ENCODE measurements at places on chromosomes 7 and 10.

DNA sequence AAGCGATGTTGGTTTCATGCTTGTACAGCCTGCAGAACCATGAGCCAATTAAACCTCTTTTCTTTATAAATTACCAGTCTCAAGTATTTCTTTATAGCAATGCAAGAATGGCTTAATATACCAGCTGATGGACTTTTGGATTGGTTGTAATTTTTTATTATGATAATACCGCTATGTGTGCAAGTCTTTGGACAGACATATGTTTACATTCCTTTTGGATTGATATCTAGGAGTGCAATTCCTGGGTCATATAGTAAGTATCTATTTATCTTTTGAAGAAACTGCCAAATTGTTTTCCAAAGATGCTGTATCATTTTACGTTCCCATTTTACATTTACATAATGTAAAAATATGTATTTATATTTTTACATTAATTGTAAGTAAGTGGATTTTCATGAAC is 81.2 kb upstream of the PIP4K2A start:
- no peak overlapping the region for H3K4me3 ChIP-seq
- no peak for DNase-seq
- H3K4me1 ChIP-seq, result no peaks in the 10 kb centered on the region
- H3K36me3 ChIP-seq, result no peaks in the 10 kb centered on the region

DNA sequence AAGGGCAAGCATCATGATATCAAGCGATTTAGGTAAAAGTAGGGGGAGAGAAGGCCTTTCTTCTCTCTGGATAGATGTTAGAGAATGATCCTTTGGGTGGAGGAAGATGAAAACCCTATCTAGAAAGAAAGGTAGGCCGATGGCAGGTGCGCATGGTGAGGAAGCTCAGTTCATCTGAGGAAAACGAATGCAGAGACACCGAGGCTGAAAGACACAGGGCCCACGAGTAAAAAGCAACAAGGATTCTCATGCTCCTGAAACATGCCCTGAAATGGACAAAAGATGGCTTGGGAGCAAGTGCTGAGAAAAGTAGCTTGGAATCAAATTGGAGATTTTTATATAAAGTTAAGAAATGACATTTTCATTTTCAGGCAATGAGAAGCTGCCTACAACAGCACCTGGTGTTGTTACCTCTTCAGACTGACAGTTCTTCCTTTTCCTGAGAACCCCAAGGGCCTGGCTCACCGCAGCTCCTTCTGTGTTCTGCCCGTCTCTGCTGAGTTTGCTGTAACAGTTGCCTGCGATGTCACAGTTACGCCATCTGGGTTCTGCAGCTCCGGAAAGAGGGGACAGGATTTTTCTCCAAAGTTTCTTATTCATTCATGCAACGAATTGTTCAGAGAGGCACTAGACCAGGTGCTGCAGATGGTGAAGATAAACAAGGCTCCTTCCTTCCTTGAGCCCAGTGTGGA is 402.0 kb upstream of the KLF6 start:
- H3K27me3 ChIP-seq, result no peaks in the 10 kb centered on the region
- H3K4me3 ChIP-seq, result no peak overlapping the region
- H3K36me3 ChIP-seq, result no peaks in the 10 kb centered on the region
- H3K27ac ChIP-seq, result no peak overlapping the region
- H3K4me1 ChIP-seq, result no peaks in the 10 kb centered on the region
- DNase-seq, result no peak

GRCh38 chr10:114352653-114353298 is 51.5 kb downstream of the AFAP1L2 start:
- no peaks in the 10 kb centered on the region for H3K36me3 ChIP-seq
- no peaks in the 10 kb centered on the region for H3K27me3 ChIP-seq
- H3K4me1 ChIP-seq, result no peaks in the 10 kb centered on the region
- no peak overlapping the region for H3K27ac ChIP-seq
- no peak for DNase-seq

DNA sequence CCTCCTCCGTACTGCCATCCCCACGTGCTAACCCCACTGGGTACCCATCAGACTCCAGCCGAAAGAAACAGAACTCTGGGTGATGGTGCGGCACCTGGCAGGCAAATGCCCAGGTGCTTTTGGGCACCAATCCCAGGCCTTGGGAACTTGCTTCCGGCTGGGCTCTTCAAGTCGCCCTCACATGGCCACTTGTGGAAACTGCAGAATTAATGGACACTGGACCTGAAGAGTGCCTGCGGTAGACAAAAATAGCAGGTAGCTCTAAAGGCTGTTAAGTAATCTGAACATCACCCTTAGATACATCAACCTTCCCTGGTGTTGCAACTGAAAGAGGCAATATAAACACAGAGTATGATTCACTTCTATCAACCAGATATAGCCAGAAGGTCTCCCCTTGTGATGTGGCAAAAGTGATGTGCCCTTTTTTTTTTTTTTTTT is 644.4 kb downstream of the GRM8 start:
- H3K4me3 ChIP-seq, result no peak overlapping the region
- H3K27me3 ChIP-seq, result no peaks in the 10 kb centered on the region
- DNase-seq, result peak; percentile 44
- H3K36me3 ChIP-seq, result no peaks in the 10 kb centered on the region
- no peaks in the 10 kb centered on the region for H3K4me1 ChIP-seq

- no peaks in the 10 kb centered on the region for H3K27me3 ChIP-seq
- H3K4me3 ChIP-seq, result no peak overlapping the region
- no peak for DNase-seq
- no peaks in the 10 kb centered on the region for H3K36me3 ChIP-seq
- H3K27ac ChIP-seq, result no peak overlapping the region
- H3K4me1 ChIP-seq, result no peaks in the 10 kb centered on the region
Observed at GRCh38 chr7:136030867-136031318, 53.7 kb upstream of the MTPN start.

DNA sequence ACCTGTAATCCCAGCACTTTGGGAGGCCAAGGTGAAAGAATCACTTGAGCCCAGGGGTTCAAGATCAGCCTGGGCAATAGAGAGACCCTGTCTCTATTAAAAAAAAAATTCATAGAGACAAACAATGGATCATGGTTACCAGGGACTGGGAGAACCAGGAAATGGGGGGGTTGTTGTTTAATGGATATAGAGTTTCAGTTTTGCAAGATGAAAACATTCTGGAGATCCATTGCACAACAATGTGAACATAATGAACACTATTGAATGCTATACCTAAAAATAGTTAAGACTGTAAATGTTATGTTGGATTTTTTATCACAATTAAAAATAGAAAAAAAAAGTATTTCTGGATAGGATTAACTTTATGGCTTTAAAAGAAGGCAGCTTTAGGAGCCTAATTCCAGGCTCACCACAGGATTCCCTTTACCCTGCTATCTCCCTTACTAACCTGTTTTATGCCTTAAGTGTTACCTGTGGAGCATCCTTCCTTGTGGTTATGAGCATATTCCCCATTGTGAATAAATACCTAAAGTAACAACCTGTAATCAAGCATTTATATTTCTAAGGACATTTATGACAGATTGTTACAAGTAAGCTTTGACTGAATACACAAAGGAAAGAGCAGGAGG is 45.1 kb upstream of the SGCE start:
- no peak for DNase-seq
- peak overlapping the region; percentile 98 for H3K27ac ChIP-seq
- H3K4me1 ChIP-seq, result peaks cover 13% of the 10 kb centered on the region
- H3K4me3 ChIP-seq, result no peak overlapping the region
- no peaks in the 10 kb centered on the region for H3K27me3 ChIP-seq

- peaks cover 9% of the 10 kb centered on the region for H3K4me1 ChIP-seq
- H3K36me3 ChIP-seq, result no peaks in the 10 kb centered on the region
- no peak overlapping the region for H3K4me3 ChIP-seq
- no peaks in the 10 kb centered on the region for H3K27me3 ChIP-seq
- H3K27ac ChIP-seq, result no peak overlapping the region
- no peak for DNase-seq
Observed at GRCh38 chr10:77105761-77106221, 531.8 kb downstream of the KCNMA1 start.

DNA sequence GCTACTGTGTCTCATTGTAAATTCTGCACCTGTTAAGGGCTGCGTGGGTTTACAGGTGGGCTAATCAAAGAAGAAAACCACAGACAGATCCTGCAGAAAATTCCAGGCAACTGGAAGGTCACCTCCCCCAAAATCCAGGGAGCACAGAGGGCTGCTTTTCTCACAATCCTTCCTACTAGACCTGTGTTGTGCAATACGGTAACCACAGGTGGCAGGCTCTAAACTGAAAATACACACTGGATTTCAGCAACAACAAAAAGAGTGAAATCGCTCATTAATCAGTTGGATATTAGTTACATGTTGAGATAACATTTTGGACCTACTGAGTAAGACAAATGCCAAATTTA is 83.2 kb downstream of the SLC16A9 start:
- DNase-seq, result no peak
- H3K4me3 ChIP-seq, result no peak overlapping the region
- H3K36me3 ChIP-seq, result no peaks in the 10 kb centered on the region
- H3K27ac ChIP-seq, result no peak overlapping the region
- no peaks in the 10 kb centered on the region for H3K4me1 ChIP-seq
- peaks cover 1% of the 10 kb centered on the region for H3K27me3 ChIP-seq

- H3K27ac ChIP-seq, result no peak overlapping the region
- peak; percentile 16 for DNase-seq
- no peak overlapping the region for H3K4me3 ChIP-seq
- H3K27me3 ChIP-seq, result no peaks in the 10 kb centered on the region
Observed at GRCh38 chr7:120337308-120337907, 64.4 kb downstream of the KCND2 start.

DNA sequence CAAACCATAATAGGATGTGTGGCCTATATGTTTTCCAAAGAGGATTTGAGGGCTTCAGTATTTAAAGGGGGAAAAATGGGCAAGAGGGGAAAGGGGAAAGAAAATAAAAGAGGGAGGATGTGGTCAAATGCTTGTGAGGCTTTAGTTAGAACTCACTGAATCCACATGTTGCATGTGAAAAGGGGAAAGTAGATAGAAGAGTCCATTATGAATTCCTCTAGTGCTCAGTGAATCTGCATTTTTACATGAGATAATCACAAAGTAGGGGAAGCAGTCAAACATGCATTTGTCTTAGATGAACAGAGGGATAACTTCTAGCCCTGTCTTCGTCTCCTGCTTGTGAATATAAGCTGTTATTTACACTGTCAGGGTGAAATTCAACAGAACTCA is 24.6 kb upstream of the AKAP9 start:
- H3K36me3 ChIP-seq, result no peaks in the 10 kb centered on the region
- H3K27me3 ChIP-seq, result no peaks in the 10 kb centered on the region
- no peak overlapping the region for H3K4me3 ChIP-seq
- no peaks in the 10 kb centered on the region for H3K4me1 ChIP-seq

- H3K27ac ChIP-seq, result no peak overlapping the region
- DNase-seq, result no peak
- no peaks in the 10 kb centered on the region for H3K27me3 ChIP-seq
- H3K36me3 ChIP-seq, result no peaks in the 10 kb centered on the region
Observed at GRCh38 chr7:27890205-27890849, 150.4 kb downstream of the TAX1BP1 start.

DNA sequence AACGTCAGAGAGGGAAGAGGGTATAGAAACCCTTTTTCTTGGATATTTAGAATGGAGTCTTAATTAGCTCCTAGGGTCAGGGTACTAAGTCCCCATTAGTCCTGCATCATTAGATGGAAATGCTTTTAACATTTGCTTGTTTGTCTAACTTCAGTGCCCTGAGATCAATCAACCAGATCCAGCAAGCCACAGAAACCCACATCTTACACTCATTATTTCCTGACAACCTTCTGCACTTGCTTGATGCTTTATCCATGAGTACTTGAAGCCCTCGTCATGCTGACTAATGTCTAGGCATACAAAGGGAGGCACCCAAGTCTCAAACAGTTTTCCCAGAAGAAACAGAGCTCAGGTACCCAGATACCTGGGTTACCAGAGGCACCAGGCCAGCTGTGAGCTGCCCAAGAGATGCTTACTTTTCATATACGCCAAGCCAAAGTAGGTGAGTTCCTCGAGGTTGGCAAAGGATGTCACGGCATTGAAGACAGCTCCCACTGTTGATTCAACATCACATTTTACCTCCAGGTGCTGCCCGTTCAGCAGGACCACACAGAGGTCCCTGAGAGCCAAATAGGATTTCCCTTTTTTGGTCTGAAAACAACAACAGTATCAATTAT is 42.7 kb downstream of the FRMPD2 start:
- peaks cover 5% of the 10 kb centered on the region for H3K27me3 ChIP-seq
- H3K27ac ChIP-seq, result no peak overlapping the region
- H3K36me3 ChIP-seq, result no peaks in the 10 kb centered on the region
- peaks cover 6% of the 10 kb centered on the region for H3K4me1 ChIP-seq
- no peak for DNase-seq
- no peak overlapping the region for H3K4me3 ChIP-seq

GRCh38 chr7:100888988-100889750 is at the start of gene UFSP1:
UFSP1 (minus strand) TSS chr7:100889715; CDS start chr7:100889271, 444 bp downstream.
- peak within 1 kb of the TSS; percentile 93 for H3K27ac ChIP-seq
- H3K27me3 ChIP-seq, result peaks cover 24% of the 10 kb centered on the region
- H3K4me3 ChIP-seq, result peak within 1 kb of the TSS; percentile 86
- DNase-seq, result peak; percentile 58
- peaks cover 43% of the 10 kb centered on the region for H3K36me3 ChIP-seq

DNA sequence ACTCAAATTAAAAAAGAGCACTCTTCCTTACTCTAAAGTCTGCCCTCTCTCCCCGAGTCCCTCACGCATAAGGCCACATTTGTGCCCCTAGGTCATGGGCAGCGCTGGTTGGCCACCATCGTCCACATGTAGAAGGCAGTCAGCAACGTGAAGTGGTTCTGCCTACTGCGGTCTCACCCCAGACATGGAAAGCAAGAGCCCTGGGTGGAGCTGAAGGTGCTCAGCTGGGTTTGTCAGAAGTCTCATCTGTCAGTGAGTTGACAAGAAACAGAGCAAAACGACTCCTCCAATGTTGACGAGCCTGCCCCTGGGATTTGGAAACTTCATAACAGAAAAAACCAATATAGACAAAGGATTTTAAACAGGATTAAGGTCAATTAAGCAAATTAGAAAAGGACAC is 192.3 kb upstream of the PRSS58 start:
- H3K4me3 ChIP-seq, result no peak overlapping the region
- peaks cover 12% of the 10 kb centered on the region for H3K4me1 ChIP-seq
- no peaks in the 10 kb centered on the region for H3K27me3 ChIP-seq
- no peaks in the 10 kb centered on the region for H3K36me3 ChIP-seq
- no peak overlapping the region for H3K27ac ChIP-seq

GRCh38 chr7:105209870-105210269 is 178.9 kb downstream of the SRPK2 start:
- H3K4me1 ChIP-seq, result peaks cover 13% of the 10 kb centered on the region
- DNase-seq, result no peak
- H3K4me3 ChIP-seq, result no peak overlapping the region
- H3K36me3 ChIP-seq, result peaks cover 4% of the 10 kb centered on the region
- no peak overlapping the region for H3K27ac ChIP-seq

DNA sequence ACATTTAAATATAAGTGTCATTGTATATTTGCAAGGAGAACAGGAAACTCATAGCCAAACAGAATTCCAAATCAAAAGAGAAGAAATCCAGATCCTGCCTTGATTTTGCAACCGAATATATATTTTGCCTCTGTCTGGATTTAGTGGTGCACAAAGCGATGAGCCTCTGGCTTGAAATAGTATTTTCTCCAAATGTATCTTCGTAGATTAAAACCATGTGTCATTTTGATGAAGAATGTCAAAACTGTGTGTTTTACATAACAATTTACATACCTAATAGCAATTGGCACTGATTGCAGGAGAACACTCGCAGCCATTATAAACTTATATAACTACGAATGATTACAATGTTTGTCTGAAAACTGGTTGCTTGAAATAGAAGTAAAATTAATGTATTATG is 156.4 kb downstream of the ARID5B start:
- DNase-seq, result no peak
- no peaks in the 10 kb centered on the region for H3K36me3 ChIP-seq
- H3K27ac ChIP-seq, result no peak overlapping the region
- no peaks in the 10 kb centered on the region for H3K4me1 ChIP-seq

GRCh38 chr10:103295374-103296015 is 18.6 kb downstream of the INA start:
- H3K27ac ChIP-seq, result no peak overlapping the region
- no peaks in the 10 kb centered on the region for H3K4me1 ChIP-seq
- H3K27me3 ChIP-seq, result no peaks in the 10 kb centered on the region
- no peaks in the 10 kb centered on the region for H3K36me3 ChIP-seq
- DNase-seq, result no peak
- no peak overlapping the region for H3K4me3 ChIP-seq
